ENCODE measurements at places on chromosomes 11 and 22. TPM values are rescaled to one million over a fixed set of nuclear protein-coding genes. Genes with fewer than 3 reads are reported as not detected.
A peak's percentile ranks its signal among the peaks of the same experiment; 100 is the strongest.

ART1 gene
- 2.9 TPM for polyA plus RNA-seq

RAC2 gene
- 0.90 TPM for polyA plus RNA-seq

MS4A4E gene
- 0.33 TPM for polyA plus RNA-seq

HEPN1 gene
- not detected for polyA plus RNA-seq

CCDC157 gene
- 2.6 TPM for polyA plus RNA-seq

TSPAN32 gene
- polyA plus RNA-seq: 0.04 TPM

RAB39A gene
- 0.04 TPM for polyA plus RNA-seq

YAP1 gene
- polyA plus RNA-seq: 42.3 TPM

OR8G1 gene
- not detected for polyA plus RNA-seq

TNNI2 gene
- polyA plus RNA-seq: 6,537 TPM

ADAMTS8 gene
- 0.12 TPM for polyA plus RNA-seq

KCNK4 gene
- not detected for polyA plus RNA-seq

DNA sequence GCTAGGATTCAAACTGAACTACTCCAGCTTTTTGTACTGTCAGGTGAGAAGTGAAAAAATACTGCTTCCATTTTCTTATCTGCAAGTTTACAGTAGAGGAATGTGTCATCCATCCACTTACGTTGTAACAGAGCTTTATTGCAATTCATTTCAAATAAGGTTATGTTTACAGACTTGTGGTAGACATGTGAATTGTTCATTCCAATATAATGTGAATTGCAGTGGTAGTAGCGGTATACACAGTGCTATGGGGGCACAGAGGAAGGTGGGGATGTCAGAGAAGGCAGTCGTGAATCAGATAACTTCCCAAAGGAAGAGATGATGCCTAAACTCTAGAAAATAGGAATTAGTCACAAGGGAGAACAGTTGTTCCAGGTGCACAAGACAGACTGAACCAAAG lies 42.5 kb downstream of the CEP57 start:
- DNase-seq: no peak

GRCh38 chr22:17838180-17838865 lies 64.1 kb upstream of the BID start:
- DNase-seq: no peak

GRCh38 chr11:34897171-34897870 lies 18.9 kb downstream of the APIP start:
- DNase-seq: no peak

GRCh38 chr11:42840176-42840829 lies 471.5 kb upstream of the API5 start:
- no peak for DNase-seq

DNA sequence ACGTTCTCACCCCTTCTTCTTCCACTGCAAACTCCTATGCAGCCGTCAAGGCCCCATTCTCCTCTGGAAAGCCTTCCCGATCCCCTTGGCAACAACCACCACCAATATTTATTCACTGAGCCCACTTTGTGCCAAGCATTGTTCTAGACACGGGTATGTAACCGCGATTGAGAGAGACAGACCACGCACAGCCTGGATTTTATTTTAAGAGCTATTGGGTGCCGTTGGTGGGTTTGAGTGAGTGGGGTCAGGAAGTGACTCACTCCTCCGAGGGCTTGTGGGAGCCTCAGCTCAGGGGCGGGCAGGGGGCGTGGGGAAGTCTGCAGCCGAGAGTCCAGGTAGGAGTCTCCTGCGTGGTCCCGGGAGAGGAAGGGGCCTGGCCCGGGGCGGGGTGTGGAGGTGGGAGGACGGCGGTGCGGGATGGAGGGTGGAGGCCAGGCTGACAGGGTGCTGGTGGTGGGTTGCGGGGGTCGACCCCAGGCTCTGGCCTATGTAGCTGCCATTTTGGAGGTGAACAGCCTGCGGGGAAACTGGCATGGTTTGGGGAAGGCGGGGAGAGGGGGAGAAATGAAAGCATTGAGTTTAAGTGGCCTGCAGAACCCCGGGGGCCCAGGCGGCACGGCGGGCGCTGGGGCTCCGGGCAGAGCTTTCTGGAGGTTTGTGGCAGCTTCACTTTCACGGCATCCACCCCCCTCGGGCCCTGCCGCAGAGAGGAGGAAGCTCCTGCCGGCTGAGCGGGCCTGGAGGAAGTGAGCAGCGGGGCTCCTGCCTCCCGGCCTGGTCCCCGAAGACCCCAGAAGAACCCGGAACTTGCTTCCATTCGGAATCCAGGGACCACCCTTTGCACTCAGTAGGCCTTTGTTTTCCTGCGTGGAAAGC lies 547 bp downstream of the PARVG start:
- DNase-seq: no peak

DNA sequence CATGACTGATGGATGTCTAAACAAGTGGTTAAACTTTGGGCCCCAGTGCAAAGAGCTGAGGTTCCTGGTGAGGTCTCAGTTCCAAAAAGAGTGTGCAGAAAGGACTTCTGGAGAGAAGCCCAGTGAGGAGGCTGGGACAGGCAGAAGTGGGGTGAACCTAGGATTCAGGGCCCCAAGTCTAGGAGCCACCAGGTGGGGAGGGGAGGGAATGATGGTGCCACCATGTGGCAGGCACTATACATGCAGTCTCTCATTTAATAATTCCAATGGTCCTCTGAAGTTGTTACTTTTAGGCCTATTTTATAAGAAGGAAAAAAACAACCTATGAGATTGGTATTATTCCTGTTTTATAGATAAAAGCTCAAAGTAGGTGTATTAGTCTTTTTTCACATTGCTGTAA lies 102.0 kb downstream of the INSC start:
- DNase-seq: no peak

DNA sequence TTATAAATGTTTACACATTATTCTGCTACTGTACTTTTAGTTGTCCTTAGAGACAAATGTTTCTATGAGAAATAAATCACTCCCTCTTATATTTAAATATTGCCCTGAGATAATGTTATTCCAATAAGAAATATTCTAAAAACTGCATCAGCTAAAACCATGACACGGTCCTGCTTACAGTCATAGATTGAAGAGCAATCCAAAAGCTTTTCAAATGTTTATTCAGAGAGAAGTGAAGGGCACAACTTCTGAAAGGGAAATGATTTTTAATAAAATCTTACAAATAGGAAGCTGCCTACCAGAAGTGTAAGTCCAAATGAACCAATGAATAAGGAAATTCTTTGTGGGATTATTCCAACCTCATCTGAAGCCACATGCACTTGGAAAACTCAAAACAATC lies 49.2 kb downstream of the STK33 start:
- no peak for DNase-seq

GRCh38 chr11:128645968-128646367 lies 47.9 kb upstream of the FLI1 start:
- DNase-seq: no peak

DNA sequence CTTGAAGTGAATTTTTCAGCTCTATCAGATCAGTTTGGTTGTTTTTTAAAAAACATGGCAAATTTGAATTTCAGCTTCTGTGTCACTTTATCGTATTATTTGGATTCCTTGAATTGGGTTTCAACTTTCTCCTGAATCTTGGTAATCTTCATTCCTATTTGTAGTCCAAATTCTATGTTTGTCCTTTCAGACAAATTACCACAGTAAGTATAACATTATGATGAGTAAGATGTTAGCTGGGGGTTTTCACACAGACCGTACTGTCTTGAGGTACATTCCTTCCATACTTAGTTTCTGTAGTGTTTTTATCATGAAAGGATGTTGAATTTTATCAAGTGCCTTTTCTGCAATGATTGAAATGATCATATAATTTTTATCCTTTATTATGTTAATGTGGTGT lies 28.0 kb downstream of the OR5B17 start:
- no peak for DNase-seq

DNA sequence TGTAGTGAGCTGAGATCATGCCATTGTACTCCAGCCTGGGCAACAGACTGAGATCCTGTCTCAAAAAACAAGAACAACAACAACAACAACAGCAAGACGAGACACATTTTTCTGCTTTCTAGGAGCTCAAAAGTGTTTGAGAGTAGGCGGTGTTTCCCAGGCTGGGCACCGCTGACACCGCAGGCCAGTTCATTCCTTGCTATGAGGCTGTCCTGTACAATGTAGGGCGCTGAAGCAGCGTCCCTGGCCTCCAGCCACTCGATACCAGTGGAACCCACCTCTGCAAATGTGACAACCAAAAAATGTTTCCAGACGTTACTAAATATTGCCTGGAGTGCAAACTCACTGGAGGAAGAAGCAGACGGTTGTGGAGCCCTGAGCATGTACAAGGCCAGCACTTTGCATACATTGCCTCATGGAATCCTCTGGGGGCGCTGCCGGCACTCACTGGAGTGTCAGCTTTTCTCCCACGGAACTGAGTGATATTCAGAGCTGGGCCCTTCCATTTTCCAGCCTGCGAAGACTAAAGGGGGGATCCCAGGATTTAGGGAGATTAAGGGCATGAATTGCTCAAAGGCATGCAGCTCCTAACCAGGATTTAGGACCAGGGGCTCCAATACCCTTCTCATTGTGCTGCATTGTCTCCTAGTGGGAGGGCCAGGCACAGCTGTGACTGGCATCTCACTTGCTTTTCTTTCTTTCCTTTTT lies 5.8 kb upstream of the MIEF1 start:
- peak; percentile 76 for DNase-seq

- DNase-seq: no peak
Observed at GRCh38 chr11:106971864-106972263, 46.4 kb downstream of the GUCY1A2 start.

DNA sequence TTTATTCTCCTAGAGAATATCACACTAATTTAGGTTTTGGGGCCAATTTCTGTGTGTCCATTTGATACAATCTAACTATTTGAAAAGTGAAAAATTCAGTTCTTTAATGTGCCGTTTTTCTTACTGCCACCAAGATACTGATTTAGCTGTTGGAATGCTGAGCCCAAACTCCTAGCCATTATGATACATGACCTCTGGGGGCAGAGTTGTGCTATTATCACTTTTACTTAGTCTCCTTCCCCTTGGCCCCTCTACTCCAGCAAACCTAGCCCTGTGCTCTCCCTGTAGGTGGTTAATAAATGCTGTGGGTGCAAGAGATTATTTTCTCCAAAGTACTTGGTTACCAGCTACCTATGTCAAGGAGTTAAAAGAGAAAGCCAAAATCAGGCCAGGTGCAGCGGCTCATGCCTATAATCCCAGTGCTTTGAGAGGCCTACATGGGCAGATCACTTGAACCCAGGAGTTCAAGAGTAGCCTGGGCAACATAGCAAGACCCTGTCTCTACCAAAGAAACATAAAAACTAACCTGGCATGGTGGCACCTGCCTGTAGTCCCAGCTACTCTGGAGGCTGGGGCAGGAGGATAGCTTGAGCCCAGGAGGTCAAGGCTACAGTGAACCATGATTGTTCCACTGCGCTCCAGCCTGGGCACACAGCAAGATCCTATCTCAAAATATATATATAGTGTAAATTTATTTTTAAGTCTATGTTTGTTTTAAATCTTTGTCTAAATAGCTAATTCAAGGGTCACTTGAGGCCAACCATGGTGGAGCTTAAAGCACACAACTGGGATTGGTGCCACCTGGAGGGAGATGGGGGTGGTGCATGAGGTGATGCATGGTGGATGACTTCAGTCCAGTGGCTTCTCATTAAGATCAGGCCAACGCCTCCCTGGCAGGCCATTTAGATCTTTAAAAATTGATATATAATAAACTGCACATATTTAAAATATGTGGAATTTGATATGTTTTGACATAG lies 193.2 kb upstream of the PLET1 start:
- DNase-seq: peak; percentile 61

DNA sequence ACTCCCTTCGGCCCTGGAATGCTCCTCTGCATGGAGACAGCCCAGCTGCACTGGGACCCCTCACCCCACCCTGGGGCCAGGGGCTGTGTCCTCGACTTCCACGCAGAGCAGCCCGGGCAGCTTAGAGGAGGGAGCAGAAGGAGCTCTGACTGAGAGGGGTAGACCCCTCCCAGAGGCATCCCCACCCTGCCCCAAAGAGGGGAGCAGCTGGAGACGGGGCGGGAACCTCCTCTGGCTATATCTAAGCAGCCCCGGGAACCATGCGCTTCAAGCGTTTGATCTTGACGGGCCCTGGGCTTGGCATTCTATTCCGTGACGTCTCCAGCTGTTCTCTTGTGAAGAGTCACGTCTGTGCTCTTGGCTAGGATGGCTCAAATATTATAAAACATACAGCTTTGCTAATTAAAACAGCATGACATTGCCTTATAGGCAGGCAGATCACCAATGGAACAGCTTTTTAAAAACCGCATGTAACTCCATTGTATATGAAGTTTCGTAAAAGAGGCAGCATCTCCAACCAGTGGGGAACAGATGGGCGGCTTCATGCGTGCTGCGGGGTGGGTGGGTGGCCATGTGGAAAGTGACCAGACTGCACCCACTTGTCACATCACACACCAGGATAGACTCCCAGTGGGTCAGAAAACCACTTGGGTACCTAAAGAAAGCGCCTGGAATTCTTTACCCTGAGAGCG lies 7.7 kb downstream of the KCNQ1 start:
- peak; percentile 22 for DNase-seq

- DNase-seq: no peak
Observed at GRCh38 chr11:77020734-77021133, 13.5 kb upstream of the B3GNT6 start.

- DNase-seq: no peak
Observed at GRCh38 chr11:102912482-102912830, 37.7 kb upstream of the MMP12 start.

GRCh38 chr11:95269036-95269819 lies 38.2 kb upstream of the SESN3 start:
- DNase-seq: no peak

DNA sequence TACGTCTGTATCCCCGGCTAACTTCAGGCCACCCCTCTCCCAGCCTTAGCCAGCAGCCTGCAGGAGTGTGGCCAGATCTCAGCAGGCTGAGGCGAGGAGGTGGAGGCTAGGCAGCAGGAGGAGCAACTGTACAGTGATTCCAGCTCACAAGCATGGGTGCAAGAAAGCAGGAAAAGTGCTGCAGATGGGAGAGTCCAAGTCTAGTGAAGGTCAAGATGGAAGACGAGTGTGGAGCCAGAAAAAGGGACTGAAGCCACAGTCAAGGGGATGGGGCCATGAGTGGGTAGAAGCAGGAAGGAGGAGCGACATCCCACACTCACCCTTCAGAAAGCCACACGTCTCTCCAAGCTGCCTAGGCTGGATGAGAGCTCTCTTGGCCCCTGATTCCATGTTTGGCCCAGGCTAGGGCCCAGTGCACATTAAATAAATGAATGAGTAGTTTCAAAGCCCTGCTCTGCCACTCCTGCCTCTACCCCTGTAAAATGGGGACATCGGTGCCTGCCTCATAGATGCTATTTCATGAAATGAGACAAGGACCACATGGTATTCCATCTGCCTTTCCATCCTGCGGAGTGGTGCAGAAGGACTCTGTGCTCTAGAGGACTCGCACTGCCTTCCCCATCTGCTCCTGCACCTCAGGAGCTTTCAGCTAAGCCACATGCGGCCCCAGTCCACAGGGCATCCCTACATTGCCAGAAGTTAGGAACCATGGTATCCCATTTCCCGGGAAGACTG lies 2.9 kb downstream of the YDJC start:
- DNase-seq: no peak

GRCh38 chr22:47102081-47102480 lies 339.6 kb downstream of the TBC1D22A start:
- DNase-seq: no peak

- DNase-seq: no peak
Observed at GRCh38 chr11:63884196-63884932, 32.6 kb downstream of the RCOR2 start.

GRCh38 chr11:79950172-79950571 lies 509.3 kb upstream of the TENM4 start:
- no peak for DNase-seq

Data from psoas muscle (tissue), 8 donors.